ENCODE measurements at places on chromosomes 2 and 18.

DNA sequence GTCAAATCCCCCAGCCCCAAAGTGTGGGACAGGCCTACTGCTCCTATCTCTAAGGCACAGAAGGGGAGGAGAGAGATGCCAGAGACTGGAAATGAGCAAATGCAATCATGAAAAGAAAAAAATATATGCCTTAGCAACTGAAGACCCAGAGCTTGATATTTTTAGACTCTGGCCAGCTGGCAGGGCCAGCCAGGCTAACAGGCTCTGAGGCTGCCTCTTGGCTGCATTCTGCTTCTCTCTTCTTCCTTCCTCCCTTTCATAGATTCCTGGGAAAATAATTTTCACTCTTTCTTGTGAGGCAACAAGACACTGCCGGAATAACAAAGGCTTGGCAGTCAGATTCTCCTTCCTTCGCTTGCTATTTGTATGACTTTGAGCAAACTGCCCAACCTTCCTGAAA, 209.1 kb downstream of the RAD51AP2 start:
- no peak for DNase-seq

GRCh38 chr2:42012137-42012536, 35.7 kb upstream of the PKDCC start:
- DNase-seq, result no peak

DNA sequence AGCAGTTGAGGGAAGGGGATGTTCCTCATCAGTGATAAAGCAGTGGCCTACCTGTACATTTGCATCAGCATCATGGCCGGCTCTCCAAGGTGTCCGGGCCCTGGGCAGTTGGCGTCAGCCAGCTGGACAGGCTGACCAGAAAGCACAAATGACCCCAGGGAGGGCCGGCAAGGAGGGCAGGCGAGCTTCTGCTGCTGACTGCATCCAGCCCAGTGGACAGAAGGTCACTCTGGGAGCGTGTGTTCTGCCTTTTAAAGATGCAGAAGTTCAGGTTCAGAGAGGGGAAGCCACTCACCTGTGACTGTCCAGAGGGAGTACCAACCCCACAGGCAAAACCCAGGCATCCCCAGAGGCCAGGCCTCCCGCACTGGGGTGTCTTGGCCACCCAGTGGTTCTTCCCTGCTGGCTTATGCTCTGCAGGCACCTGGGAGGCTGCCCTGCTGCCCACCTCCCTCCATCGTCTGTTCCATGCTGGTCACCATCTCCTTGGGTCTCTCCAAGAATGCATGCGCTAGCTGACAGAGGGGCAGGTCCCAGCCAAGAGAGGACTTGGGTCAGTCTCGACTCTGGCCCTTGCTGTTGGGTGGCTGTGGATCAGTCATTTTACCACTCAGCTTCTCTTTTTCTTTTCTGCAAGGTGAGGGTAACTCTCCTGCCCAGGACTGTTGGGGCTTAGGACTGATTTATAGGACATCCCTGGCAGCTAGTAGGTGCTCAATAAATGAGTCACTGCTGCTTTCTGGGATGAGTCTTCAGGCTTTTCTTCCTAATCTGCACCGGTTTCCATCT, 89.9 kb downstream of the INHBB start:
- no peak for DNase-seq

DNA sequence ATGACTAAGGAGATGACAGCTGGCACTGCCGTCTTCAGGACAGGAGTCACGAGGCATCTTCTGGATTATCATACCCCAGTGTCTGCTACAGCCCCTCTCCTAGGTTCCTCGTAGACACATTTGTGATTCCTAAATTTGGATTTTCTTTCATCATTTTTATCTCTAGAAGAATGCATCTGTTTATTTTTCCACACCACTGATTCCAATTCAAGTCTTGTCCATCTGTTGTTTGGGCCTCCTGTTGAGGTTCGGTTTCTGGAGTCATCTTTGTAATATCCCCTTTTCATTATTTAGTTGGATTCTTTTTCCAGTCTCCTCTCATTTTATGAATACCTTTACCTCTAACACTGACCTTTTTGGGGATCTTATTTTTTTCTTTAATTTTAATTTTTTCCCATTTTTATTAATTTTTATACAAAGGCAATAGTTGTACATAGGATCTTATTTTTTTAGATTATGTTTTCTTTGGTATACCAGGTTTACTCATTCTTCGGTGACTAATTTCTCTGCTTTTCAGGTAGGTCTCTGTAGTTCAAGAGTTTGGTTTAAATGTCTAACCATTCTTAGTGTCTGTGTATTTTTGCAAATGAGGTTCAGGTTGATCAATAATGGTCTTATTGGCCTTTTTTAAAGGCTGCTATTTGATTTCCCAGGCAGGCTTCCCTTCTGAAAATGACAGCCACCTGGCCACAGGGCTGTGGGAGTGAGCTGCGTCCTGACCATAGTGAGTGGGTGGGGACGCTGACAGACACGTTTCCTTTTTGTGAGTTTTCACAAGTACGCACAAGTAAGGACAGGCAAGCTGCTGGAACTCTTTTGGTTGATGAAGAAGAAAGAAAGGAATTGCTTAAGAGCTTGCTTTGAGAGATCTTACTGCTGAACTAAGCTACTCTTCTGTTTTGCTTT, 34.5 kb downstream of the FARP2 start:
- DNase-seq, result no peak

DNA sequence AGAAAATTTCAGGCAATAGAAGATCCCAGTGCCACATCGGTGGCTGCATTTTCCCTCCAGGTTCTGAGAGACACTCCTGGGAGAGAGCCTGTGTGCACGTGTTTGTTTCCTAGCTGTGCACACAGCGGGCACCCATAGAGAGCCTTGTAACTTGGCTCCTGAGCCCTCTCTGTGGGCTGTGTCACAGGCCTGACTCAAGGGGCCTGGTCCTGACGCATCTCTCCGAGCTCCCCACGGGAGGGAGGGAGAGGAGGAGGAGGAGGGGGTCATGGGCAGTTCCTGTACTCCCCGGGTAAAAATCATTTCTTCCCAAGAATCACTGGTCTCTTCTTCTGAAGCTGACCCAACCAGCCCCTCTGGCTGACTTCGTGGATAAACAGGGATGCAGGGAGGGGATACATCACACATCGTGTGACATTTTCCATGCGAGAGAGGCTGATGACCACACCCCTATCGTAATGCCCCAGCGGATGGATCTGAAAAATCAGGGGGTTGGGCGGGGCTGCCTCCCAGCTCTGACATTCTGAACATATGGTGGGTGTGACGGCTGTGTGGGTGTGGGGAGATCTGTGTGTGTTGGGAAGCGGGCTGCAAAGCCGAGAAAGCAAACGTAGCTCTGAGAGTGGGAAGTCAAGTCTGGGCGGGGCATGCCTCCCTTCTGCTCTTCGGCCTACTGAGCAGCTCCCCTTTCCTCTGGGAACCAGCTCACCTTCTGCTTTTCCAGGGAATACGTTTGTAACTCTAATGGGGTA, 308.3 kb upstream of the HS6ST1 start:
- DNase-seq, result no peak

GRCh38 chr2:198036029-198036879, 231.9 kb downstream of the PLCL1 start:
- DNase-seq, result no peak

DNA sequence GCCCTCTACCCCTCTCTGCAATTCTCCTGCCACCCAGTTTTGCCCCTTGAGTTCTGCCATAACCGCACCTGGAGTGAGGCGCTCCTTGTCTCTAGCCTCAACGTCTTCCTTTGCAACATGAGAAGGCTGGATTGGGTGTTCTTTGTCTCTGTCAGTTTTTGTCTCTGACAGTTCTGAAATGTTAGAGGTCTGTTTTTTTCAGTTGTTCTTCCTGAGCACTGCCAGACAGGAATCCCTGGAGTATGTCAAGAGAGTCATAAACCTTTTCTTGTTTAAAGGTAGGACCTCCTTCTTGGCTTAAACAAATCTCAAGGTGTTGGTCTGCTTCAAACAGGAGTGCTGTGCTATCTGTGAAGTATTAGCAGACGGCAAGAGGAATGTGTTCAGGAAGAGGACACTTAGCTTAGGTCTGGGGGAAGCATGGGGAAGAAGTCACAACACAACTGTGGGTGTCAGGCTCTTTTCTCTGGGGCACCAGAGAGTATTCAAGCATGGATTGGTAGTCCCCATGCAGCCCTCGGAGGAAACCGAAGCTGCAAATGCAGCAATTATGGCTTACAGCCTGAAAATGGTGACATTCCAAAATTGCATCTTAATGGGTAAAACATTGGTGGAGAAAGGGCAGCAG, 32.3 kb downstream of the AFF3 start:
- DNase-seq, result no peak

GRCh38 chr2:200620606-200621390, 35.0 kb downstream of the AOX1 start:
- DNase-seq, result no peak

GRCh38 chr18:58536202-58536516, 92.7 kb downstream of the ALPK2 start:
- DNase-seq, result no peak

DNA sequence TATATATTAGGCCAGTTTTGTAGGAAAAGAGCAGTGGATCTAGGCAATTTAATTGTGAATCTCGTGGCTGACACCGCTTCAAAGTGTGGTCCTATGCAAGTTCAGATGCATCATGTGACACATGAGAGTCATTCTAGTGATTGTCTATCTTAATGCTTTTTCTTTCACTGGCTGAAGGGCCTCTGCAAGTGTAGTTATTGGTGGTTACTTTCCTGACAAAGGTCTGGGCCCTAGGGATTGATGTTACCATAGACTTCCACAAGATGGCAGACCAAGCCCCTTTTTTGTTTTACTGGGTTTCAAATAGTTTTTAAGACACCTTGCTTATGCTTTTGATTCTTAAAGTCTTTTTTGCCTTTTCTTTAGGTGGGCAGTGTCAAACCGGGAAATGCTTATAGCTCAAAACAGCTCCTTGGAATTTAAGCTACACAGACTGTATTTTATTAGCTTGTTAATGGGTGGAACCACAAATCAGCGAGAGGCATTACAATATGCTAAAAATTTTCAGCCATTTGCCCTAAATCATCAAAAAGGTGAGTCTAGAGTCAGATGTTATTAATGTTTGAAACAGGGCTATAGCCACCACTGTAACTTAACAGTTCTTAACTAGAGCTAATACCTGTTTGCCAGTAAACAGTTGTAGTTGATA, 25.9 kb downstream of the CD8A start:
- no peak for DNase-seq

DNA sequence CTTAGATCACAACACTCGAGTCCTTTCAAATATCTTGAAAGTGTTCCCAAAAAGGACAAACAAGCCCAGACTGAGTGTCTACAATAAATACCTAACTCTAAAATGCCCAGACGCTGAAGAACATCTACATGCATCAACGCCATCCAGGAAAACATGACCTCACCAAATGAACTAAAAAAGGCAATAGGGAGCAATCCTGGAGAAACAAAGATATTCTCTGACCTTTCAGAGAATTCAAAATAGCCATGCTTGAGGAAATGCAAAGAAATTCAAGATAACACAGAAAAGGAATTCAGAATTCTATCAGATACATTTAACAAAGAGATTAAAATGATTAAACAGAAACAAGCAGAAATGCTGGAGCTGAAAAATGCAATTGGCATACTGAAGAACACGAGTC, 61.2 kb upstream of the CHN1 start:
- no peak for DNase-seq

- no peak for DNase-seq
Measured at GRCh38 chr2:42967959-42968674, 175.7 kb upstream of the HAAO start.

DNA sequence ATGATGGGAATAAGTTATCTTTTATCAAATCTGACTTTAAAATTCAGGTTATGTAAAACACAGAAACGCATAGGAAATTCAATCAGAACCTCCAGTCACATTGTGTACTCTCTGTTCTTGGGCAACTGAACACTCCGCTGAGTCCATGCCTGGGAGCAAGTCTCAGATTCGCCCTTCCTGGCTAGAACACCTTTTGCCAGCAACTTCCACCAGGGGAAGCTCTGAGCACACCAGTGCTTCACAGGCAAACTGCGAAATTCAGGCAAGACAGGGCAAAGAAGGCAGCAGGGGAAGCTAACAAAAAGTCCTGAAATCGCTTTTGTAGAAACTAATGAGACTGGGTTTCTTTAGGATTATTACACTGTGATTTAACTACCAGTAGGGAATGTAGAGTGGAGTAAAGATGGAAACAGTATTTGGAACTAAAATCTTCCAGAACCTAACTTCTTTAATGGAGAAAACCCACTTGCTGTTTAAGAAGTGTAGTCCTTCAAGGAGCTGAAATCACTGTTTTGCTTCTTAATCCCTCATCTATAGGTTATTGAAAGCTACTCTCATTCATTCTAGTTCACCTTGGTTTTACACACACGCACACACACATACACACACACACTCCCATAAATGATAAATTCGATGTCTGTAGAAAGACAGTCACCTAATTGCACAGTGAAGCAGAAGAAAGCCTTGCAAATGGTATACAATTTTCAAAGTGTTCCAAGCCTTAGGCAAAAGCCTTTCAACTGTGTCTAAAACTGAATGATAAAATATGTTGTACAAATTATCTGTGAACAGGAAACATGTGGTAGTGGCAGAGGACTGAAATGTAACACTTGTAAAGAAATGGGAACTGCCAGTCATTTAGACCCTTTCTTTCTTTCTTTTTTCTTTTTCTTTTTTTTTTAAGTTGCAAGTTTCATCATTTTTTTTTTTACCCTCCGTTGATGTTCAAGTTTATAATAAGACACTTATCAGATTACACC, 214.5 kb downstream of the TMEM182 start:
- DNase-seq, result no peak

DNA sequence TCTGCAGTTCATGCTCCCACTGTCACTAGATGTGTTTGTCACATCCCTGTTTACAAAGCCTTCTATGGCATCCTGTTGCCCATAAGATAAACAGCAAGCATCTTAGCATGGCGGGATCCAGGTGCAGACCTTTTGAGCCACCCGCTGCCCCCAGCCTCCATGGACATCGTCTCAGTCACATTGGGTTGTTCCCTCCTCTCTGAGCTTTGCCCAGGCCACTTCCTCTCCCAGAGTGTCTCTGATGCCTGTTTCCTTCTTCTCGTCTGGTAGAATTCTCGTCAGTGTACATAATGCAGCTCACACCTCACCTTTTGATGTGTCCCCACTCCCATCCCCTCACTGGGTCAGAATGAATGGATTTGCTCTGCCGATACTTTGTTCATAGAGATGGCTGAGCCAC, 239.0 kb upstream of the APCDD1 start:
- no peak for DNase-seq

DNA sequence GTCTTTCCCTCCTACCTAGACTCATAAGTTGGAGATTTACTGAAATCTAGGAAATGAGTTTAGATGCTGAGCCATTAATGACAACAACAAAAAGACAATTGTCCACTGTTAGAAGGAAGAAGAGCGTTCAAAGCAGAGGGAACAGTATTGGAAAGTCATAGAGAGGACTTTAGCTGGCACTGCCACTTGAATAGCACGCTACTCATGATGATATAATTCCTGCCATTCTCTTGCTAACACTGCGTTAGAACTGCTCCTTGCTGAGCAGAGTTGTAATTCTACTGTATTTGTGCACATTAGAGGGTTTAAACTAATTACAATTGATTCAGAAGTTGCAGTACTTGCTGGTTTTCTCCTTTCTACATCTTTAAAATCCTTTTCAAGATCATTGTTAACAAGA, 9.0 kb upstream of the AFTPH start:
- no peak for DNase-seq

- no peak for DNase-seq
Measured at GRCh38 chr2:239225371-239225851, 175.4 kb downstream of the HDAC4 start.
